Keratinocyte (primary cell): ENCODE measurements at places on chromosomes 2 and 18.
A peak's percentile ranks its signal among the peaks of the same experiment; 100 is the strongest.

GRCh38 chr2:85954192-85954589 lies 65.4 kb upstream of the ST3GAL5 start:
- no peak for DNase-seq

- peak; percentile 63 for DNase-seq
These were observed 58.3 kb downstream of the WDR7 start for GRCh38 chr18:56709463-56709862.

GRCh38 chr2:222305516-222306392 lies 7.0 kb upstream of the PAX3 start:
- DNase-seq = no peak

DNA sequence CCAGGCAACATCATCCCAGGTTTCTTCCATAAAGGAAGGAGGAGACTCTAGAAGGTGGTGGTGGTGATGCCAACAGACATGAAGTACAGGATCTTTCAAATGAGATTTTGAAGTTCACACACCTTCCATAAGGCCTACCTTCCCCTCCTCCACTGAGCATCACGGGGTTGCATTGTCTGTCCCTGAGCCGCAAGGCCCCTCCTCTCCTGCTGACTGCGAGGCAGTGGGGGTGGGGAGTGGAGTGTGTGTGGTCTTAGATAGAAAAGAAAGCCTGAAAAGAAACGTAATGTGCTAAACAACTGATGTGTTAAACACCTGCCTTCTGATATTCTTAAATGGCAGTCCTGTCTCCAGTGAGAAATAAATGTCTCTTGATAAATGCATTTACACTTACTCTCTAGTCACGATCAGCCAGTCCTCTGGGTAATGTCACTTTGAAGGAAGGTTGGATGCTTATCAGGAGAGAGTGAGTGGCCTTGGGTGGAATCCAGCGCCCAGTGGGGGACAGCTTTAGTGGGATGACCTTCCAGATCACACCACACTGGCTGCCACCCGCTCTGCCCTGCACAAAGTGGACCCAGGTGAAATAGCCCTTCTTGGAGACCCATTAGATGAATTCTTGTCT lies 5.5 kb upstream of the SCYGR5 start:
- no peak for DNase-seq

DNA sequence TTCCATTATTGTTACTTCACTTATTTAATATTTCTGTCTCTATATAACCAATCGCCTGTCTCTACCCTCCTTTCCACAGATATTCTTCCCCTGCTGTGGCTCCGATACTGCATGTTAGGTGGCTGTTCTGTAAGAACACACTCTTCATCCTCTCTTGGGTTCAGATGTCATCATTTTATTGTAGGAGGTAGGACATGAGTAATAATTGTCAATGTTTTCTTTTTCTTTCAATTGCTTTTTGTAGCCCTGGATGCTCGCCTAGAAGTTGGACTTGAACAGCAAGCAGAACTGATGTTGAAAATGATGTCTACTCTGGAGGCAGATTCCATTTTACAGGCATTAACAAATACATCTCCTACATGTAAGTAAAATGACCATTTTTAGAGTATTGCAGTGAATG lies 128.6 kb downstream of the BIRC6 start:
- no peak for DNase-seq
